ENCODE measurements at places on chromosomes 3 and 15.

DNA sequence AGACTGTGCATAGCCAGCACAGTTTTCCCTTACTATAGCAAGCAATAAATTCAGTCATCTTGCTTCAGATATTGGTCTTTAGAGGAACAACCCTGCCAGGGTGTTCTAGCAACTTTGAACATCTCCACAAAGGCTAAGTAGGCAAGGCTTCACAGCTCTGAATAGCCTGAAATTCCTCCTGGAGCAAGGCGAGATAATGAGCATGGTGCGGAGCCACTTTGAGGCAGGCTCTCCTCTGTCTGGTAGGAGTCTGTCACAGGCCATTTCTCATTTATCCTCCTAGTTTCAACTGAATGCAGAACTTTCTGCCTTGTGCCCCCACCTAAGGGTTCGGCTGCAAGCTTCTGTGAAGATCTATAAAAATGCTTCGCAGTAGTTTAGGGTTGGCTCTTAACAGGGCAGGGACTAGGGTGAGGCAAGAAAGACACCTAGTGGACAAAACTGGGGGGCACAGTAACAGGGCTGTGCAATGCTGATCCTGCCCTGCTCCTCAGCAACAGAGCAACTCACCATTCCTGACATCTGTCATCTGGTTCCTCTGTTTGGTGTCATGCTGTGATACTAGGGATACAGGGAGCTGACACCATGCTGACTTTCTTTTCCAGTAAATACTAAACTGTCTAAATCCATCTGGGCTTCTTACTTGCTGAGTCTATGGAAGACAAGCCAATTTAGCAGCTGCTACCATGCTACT is 16.6 kb upstream of the EHHADH start:
- DNase-seq: no peak

DNA sequence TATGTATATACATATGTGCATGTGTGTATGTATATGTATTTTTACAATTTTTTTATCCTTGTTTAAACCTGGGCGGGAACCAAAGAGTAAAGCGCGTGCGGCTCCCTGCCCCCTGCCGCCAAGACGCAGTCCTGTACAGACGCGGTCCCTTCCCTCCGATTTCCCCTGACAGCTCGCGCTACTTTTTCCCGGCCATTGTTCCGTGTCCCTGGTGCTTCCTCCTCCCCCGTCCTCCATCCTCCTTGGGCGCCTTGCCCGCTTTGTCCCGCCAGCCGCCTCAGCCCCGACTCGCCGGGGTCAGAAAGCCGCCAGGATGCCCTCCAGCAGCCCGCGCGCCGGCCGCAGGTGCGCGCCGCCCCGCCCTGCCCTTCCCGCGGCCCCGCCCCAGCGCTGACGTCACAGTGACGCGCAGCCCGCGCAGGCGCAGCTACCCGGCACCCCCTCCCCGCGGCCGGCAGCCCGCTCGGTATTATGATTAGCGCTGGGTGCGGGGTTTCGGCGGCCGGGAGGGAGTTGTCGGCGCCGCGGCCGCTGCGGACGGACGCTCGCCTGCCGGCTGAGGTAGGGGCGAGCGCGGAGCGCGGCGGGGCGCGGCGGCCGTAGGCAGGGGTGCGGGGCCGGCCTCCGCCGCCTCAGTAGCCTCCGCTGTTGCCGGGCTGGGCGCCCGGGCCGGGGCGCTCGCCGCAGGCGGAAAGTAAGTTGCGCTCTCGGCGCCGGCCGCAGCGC is at the start of gene SNRK:
TSS of gene SNRK (plus strand) at position 426 of the 726 bp plus-strand sequence. CDS start 16,664 bp downstream, outside the sequence.
- DNase-seq: peak; percentile 74

- no peak for DNase-seq
Observed at GRCh38 chr3:134597390-134597970, 53.3 kb downstream of the KY start.

DNA sequence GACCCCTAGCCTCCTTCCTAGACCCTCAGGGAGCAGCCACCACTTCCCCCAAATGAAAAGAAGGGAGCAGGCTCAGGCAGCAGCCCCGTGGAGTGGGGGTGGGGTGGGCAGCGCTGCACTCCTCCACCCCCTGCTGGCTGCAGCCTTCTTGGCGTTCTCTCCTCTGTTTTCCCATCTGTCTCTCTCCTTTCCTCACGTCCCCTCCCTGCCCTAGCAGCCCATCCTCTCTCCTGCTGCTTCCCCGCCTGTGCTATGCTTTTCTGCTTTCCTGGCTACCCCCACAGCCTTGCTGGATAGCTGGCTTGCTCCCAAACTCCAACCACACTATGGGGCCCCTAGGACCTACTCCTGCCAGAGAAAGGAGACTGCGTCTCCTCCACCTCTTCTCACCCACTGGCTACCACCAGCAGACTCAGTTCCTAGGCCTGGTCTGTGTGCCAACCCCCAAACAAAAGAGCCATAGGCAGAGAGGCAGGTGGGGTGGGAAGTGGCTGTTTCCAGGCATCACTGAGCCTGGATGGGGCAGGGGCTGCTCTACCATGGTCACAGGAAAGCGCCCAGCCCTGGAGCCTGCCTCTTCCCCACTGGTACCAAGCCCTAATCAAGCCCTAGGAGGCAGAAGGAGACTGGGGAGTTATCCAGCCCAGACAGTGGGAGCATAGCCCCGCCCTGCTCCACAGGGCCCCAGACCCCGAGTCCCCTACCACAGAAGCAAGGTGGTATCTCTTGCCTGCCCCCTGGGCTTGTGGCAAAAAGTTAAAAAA is 3.4 kb upstream of the DISP2 start:
- peak; percentile 49 for DNase-seq

DNA sequence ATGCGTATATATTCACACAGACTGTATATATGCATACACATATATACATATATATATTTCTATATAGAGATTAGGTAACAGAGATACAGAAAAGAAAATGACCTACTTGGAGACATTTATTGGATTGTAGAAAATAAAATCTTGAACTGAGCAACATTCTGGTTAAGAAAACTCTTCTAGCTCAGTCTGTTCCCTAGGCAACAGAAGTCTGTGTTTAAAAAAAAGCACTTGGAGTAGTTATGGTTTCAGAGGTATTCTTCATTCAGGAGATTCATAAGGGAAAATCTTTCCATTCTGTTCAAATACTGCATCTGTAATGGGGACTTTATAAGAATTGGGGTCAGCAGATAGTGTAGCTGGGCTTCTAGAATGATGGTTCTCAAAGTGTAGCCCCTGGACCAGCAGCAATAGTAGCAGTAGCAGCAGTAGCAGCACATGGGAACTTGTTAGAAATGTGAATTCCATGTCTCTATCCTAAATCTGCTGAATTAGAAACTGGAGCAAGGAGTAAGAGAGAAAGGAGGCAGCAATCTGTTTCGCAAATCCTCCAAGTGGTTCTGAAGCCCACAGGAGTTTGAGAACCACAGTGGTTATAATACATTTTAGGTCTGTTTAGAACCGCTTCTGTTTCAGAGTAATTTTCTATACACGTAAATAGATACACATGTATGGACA is 112.8 kb upstream of the TMEM108 start:
- no peak for DNase-seq

DNA sequence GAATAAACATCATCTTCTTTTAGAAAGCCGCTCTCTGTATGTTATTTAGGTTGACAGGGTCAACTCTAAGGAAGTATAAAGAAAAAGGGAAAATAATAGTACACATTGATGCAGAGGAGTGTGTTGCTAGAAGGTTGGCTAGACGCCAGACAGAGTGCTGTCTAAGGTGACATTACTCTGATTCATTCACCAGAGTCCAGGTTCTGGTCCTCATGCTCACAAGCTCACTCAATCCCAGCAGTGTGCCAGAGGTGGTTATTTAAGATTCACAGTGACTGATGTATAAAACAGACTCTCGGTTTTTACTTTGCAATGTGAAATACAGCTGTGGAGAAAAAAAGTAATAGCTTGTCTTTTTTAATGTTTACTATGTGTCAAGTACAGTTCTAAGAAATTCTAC is 1.7 kb downstream of the CFAP44 start:
- no peak for DNase-seq

DNA sequence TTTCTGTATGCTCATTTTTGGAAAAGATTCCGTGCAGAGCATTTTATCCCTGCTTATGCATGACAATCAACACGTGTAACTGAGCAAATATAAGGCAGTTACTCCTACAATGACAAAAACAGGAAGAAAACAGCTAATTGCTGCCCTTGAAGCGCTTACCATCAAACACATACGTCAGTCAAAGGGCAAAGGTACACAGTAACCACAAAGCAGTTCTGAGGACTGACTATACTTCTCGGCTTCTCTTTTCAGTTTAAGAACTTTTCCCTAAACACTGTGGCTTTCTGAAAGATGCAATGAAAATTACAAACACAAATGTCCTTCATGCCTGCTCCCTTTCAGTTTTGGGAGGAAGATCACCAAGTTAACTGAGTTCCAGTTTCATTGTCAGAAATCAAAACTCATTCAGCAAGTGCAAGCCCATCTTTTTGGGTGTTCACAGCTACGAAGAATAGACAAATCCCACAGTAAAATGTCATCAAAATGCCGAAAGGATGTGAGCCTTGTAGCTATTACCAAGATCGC is 602.8 kb downstream of the FOXP1 start:
- no peak for DNase-seq

DNA sequence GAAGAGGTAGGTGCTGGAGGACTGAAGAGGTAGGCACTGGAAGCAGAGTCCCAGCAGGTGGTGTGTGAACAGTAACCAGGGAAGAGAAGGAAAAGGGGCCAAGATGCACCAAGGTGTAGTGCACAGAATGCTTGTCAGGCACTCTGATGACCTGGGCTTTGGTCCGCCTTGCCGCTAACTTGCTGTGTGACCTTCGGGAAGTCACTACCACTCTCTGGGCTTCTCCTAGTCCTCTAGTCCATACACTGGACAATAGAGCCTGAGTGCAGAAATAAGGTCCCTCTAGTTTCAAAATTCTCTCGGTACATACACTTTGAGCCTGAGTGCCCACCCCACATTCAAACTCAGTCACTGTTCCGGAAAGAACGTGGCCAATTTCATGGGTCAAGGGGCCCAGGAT is 24.1 kb downstream of the ANP32A start:
- no peak for DNase-seq

DNA sequence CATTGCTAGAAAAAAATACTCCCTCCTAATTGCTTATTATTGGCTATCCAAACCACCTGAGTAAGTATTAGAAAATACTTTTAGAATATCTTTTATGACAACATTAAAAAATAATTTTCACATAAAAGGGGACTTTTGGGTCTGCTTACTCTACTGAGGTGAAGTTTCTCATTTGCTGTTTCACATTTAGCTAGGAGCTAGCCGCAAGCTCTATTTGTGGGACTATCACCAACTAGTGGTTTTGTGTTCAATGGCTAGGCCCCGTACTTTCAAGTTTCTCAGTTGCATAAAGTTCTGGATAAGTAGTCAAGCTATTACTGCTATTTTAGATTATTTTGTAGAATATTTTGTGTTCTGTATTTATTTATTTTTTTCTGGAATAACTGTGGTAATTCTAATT is 244.2 kb upstream of the SLITRK3 start:
- no peak for DNase-seq

GRCh38 chr3:30864836-30865235 is 29.6 kb downstream of the GADL1 start:
- no peak for DNase-seq

GRCh38 chr3:116118475-116119169 is 326.7 kb downstream of the LSAMP start:
- no peak for DNase-seq

DNA sequence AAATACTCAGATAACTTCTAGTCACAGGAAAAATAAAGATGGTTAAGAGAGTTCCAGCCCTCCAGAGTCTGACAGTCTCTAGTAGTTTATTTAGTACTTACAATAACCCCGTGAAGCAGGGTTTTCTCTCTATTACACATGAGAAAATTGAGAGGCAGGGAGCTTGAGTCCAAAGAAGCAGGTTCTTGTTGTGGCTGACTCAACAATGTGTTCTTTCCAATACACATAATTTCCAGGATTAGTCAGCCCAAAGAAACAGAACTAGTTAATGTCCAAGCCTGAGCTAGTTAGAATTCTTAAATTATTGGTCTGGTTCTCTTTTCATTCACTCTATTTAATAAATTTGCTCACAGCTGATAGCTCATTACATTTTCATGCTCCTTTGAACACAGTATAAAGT is 49.9 kb downstream of the ALDH1A2 start:
- no peak for DNase-seq

- no peak for DNase-seq
Observed at GRCh38 chr3:150826466-150827282, 63.7 kb upstream of the SIAH2 start.

DNA sequence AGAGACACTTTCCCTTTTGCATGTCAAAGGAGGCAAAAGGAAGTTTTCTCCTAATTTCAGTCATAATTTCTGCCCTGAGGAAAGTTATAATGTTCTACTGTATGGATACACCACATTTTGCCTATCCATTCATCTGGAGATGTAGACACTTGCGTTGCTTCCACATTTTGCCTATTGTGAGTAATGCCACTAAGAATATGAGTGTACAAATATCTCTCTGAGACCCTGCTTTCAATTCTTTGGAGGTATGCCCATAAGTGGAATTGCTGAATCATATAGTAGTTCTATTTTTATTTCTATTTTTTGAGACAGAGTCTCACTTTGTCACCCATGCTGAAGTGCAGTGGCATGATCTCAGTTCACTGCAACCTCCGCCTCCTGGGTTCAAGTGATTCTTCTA is 3.6 kb upstream of the CD276 start:
- DNase-seq: no peak

- DNase-seq: no peak
Observed at GRCh38 chr3:128269796-128270195, 116.5 kb downstream of the EEFSEC start.

GRCh38 chr15:101536166-101536874 is 46.8 kb upstream of the PCSK6 start:
- no peak for DNase-seq

DNA sequence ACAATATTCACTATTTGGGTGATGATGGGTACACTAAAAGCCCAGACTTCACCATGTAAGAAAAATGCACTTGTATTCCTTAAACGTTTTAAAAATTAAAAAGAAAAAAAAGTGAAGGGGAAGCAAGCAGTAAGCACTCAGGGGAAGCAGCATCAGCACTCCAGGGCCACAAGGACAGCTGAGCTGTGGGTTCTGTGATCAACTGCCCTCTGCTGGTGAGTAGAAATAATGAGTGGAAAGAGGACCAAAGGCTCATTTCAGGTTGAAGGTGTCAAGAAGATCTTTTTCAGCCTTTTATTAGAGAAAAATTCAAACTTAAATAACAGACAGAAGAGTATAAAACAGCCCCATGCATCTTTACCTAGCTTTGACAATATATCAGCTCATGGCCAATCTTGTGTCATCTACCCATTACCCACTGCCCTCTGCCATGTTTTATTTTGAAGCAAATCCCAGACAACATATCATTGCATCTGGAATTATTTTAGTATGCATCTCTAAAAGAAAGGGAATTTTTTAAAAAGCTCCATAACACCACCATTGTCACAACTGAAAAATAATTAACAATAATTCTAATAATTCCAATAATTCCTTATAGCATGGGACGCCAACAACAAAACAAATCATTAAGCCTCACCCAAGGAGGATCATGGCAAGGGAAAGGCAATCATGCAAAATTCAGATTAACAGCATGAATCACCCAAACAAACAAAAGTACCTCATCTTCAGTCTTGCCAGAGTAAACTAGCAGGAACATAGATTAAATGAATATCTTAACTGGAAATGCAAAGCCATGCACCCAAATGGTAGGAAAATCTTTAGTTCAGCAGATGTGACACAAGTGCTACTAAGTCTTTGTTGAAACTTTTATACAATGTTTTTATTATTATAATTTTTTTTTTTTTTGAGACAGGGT is 42.5 kb downstream of the TAMM41 start:
- no peak for DNase-seq

- no peak for DNase-seq
Observed at GRCh38 chr3:38376098-38376816, 29.7 kb downstream of the XYLB start.

GRCh38 chr15:57256939-57257338 is 119.4 kb upstream of the CGNL1 start:
- no peak for DNase-seq
